ENCODE measurements at places on chromosomes 2 and 18. TPM values are rescaled to one million over a fixed set of nuclear protein-coding genes. Genes with fewer than 3 reads are reported as not detected.

GRHL1 gene
- total RNA-seq, result 1.3 TPM

GRCh38 chr2:234454433-234454832, 42.4 kb downstream of the ARL4C start:
- peak; percentile 82 for DNase-seq

DNA sequence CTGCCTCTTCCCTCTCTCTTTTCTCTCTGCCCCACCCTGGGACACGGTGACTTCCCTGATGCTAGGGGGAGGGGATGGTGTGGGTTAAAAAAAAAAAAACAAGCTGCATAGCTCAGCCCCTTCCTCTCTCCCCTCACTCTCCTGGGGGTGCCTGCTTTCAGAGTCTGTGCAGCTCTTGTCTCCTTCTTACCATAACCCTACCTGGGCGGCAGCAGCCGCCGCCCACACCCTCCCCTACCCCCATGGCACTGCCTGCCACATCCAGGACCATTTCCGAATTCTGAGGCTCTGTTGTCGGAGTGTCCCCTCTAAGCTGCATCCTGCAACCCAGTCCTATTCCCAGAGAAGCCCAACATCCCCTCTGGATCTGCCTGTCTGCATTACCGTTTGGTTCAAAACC, 16.0 kb downstream of the TTC32 start:
- DNase-seq, result no peak

DNA sequence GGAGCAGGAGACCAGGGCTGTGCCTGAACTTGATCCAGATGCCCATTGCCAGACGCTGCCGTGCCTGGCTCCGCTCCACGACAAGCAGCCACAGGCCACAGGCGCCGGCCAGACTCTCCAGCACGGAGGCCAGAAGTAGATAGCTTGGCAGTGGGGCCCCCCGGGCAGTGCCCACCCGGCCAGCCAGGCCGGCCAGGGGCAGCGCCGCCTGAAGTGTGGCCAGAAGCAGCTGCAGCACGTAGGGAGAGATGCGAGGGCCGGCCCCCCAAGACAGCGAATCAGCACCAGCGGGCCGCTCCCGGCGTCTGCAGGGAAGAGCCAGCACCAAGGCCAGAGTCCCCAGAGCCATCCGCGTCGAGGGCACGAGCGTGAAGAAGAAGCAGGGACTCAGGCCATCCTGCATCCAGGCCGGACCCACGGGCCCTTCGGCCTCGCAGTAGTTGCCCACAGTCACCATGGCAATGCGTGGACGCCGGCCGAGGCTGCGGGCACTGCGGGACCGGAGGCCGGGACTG, 484 bp downstream of the ABCB6 start:
- no peak for DNase-seq

MAPK4 gene
- not detected for total RNA-seq

DYNC1I2 gene
- total RNA-seq, result 21.5 TPM

- no peak for DNase-seq
Measured at GRCh38 chr2:204343685-204344084, 201.6 kb upstream of the PARD3B start.

DNA sequence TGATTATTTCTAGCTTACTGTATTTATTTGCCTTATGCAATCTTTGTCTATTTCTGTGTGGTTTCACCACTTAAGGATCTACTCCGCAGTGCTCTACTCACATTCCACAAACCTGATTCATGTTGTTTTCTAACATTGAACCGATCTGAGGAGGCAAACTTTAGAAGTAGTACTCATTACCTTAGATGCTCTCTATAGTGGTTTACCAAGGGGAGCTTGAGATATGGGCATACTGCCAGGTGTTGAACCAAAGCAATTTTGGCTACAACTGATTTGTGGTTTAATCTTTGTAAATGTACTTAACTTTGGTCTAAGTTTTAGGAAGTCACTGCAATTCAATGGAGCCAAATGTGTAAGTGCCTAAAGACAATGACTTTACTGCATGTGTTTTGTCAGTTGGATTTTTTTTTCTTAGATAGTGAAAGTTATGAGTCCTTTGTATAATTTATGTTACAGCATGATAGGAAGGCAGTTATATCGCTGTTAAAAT, 50.1 kb downstream of the MAP2 start:
- DNase-seq, result no peak

ASTL gene
- 0.65 TPM for total RNA-seq

DNA sequence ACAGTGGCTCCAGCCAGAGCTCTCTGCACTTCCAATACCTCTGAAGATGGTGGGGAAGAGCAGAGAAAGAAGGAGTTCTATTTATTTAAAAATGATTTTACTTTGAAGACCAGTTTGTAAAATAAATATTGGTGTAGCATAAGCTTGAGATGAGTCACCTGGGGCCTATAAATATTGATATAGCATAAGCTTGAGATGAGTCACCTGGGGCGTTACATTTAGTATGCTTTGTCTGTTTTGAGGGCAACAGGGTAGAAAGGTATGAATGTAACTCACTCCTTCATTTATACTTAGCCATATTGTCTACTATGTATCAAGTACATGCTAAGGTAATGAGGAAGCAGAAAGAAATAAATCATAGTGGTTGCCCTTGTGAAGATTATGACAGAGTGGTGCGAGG, 7.7 kb upstream of the SULT1C4 start:
- DNase-seq, result no peak

GAD1 gene
- not detected for total RNA-seq

DNA sequence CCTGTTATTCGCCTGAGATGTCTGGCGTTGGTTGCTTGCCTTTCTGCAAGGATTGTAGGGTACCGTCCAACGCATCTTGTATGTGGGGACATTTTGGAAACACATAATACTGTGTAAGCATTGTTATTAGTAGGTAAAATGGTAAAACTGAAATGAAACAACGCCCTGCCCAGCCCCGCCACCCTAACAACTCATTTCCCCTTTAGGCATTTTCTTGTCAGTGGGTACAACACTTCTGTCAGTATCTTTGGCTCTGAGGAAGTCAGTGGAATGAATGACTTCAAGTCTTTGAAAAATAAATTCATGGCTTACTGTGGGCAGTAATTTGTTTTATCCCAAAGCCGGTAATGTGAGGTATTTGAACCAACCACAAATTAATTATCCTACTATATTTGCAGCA, 86.0 kb downstream of the FMNL2 start:
- DNase-seq, result no peak

- DNase-seq, result no peak
Measured at GRCh38 chr2:62293490-62294271, 97.8 kb downstream of the B3GNT2 start.

DNA sequence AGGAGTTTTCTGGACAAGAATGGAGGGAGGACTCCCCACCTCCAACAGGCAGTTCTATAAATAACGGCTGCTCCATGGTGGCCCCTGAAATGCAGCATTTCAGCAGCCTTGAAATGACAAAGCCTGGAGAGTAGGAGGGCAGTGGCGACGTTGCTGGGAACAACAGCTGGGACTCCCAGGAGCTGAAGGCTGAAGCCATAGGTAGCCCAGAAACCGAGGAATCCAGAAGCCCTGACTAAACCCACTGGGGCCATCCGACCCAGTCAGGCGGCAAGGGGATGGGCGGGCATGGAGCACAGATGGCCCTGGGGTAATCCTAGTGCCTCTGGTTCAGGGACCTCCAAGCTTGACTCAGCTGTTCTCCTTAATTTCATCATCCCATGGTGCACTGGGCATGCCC, 9.0 kb downstream of the PRKAG3 start:
- no peak for DNase-seq

GRCh38 chr18:59547581-59548182, 149.5 kb downstream of the CCBE1 start:
- no peak for DNase-seq

DNA sequence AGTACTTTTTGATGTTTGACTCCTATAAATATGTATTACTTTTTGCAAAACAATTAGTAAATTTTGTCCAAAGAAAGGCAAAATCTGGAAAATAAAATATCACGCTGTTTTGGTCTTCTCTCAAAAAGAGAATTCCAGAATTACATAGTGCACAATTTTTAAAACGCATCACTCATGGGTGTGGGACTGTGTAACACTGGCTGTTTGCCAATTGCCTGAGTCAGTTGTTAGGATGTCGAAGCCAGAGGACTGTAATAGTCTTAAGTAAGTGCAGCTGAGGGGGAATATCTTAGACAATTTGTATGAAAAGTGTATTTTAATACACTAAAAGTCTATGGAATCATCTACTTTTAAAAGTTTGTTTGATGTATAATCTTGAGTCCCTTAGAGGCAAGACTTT, 24.1 kb upstream of the EPHA4 start:
- DNase-seq, result no peak

GRCh38 chr2:181947273-181947672, 38.4 kb upstream of the PPP1R1C start:
- no peak for DNase-seq

RGPD3 gene
- total RNA-seq, result not detected

PLGLB2 gene
- 4.2 TPM for total RNA-seq

TNFAIP6 gene
- not detected for total RNA-seq

GNLY gene
- 780 TPM for total RNA-seq

NETO1 gene
- not detected for total RNA-seq

GRCh38 chr2:55232863-55233657, 572 bp downstream of the RPS27A start:
- peak; percentile 36 for DNase-seq

MAPRE2 gene
- total RNA-seq, result 63.5 TPM

- no peak for DNase-seq
Measured at GRCh38 chr18:34928088-34928753, 113.0 kb upstream of the MAPRE2 start.

DNA sequence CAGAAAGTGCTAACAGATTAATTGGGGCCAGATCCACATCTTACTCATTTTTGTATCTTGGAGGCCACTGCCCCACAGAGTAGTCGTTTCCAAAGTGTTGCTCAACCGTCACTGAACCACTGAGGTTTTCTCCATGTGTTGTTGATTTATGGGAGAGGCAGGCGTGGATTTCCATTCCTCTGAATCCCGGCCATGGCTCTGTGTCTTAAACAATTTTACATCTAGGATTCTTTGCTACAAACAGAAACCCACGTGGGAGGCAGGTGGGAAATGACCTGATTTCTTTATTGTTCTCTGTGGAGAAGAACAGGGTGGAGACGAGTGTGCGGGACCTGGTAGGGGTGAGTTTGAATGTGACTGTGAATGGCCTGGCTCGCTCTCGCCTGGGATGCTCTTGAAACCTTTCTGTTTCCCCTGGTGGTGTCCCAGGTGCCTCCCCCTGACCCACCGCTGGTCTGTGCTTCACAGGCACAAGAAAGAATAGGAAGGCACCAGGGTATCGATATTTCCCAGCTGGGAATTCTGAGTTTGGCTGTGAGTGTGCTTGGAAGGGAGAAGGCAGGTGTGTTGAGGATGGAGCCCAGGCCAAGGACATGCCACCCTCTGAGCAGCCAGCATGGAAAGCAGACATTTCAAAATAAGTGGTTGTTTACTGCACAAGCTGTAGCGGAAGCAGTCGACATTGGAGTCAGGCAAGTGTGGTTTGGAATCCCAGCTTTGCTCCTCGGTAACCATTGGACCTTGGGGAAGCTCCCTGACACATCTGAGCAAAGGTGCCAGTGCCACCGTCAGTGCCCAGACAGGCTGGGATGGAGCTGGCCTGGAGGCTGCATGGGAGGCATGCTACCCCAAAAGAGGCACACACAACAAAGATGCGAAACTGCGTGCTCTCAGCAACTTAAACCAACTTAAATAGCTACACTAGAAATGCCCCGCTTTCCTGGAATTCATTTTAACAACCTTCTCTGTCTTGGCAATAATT, 50.0 kb downstream of the LPIN1 start:
- DNase-seq, result no peak

DNA sequence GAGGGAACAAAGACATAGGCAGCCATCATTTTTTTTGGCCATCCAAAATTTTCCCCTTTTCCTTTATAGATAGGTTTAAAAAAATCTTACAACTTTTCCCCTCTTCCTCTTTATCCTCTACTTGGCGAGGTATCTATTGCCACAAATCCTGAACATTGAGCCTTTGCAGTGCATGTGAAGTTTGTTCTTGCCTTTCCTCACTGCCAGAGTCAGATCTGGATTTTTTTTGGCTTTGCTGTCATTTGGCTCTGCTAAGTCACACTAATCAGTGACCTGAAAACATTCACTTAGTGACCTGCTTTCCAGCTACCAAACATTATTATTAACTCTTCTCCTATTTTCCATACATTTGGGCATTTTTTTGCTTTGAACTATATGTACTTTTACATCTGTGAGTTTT, 249.2 kb upstream of the ZSWIM2 start:
- no peak for DNase-seq

DNA sequence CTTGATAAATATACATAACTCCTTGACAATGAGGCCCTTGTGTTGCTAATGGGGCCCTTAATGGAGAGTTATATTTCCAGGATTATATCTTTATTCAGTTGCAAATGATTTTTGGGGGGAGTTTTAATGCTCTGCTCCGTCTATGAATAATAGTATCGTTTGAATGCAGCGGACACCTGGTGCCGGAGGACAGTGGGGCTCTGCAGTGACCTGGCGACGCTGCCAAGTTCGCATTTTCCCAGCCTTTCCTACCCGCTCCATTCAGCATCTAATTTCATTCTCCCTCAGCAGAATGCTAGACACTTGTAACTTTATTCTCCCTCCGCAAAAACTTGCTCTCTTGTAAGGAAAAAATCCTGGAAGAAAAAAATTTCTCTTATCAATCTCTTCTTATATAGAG, 257.6 kb upstream of the SALL3 start:
- DNase-seq, result no peak

- DNase-seq, result no peak
Measured at GRCh38 chr18:27582760-27583412, 397.8 kb upstream of the CHST9 start.

DNA sequence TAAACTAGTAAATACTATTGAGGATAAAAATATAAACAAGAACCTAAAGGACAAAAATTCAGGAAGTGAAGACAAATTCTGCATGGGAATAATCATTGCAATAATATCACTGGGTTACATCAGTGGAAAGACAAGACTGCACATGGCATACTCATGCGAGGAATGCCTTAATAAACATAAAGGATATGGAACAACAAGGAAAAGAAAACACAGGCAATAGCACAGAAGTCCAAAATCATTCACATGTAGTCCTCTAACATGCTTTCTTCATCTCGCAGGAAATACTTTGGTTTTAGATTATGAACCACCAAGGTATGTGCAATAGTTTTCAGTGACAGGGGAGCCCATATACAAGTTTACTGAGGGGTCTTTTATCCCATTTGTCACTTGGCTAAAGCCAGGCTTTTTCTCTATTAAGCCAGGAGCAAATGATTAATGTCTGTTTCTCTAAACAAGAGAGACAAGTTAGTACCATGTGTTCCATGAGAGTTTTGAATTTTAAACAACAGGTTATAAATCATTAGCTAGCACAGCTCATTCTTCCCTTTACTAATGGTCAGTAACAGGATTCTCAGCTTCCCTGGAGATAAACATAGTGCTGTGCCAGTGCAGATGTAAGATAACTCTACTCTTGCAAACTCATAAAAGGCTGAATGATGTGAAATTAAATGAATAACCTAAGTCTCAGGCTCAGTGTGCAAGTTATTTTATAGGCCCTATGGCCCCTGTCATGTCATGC, 353.6 kb upstream of the FSIP2 start:
- DNase-seq, result no peak

All from naive thymus-derived CD4-positive, alpha-beta T cell (primary cell).